ENCODE measurements at places on chromosomes 11 and 22.

GRCh38 chr22:31492151-31492550 is 2.5 kb upstream of the EIF4ENIF1 start:
- peaks cover 36% of the 10 kb centered on the region for H3K4me1 ChIP-seq
- DNase-seq = no peak
- H3K27ac ChIP-seq = no peak overlapping the region
- H3K4me3 ChIP-seq = no peak overlapping the region
- peaks cover 7% of the 10 kb centered on the region for H3K36me3 ChIP-seq

- DNase-seq = no peak
- H3K4me3 ChIP-seq = no peak overlapping the region
- H3K27ac ChIP-seq = no peak overlapping the region
- peaks cover 49% of the 10 kb centered on the region for H3K27me3 ChIP-seq
These were observed 664 bp upstream of the PRSS23 start for GRCh38 chr11:86799680-86800075.

DNA sequence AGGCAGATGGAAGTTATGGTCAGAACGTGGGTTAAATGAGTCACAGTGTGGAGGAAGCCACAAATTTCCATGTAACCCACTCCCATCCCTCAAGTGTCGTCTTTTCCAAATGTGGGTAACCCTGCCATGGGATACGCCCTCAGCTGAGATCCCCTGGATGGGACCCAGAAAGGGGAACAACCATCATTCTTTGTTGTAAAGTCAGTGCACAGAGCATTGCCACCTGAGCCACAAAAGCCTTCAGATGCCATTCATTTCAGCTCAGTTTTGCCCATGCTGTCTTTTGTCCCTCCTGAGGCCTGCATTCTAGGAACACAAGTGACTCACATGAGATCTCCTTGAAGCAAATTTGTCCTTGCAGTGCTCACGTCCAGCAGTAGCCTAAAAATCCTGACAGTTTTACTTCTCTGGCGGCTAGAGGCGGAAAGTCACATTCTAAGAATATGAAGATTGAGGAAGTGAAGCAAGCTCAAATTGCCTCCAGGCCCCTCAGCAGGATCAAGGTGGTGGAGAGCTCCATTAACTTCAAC is 30.6 kb downstream of the MMP13 start:
- DNase-seq = peak; percentile 12
- no peaks in the 10 kb centered on the region for H3K36me3 ChIP-seq
- H3K27ac ChIP-seq = no peak overlapping the region
- peaks cover 48% of the 10 kb centered on the region for H3K27me3 ChIP-seq

GRCh38 chr22:40240686-40241085 is 63.0 kb downstream of the TNRC6B start:
- H3K4me1 ChIP-seq = peaks cover 38% of the 10 kb centered on the region
- H3K27me3 ChIP-seq = no peaks in the 10 kb centered on the region
- H3K4me3 ChIP-seq = no peak overlapping the region

GRCh38 chr11:120750647-120751549 is 239.3 kb downstream of the GRIK4 start:
- H3K27ac ChIP-seq = no peak overlapping the region
- no peaks in the 10 kb centered on the region for H3K36me3 ChIP-seq
- no peaks in the 10 kb centered on the region for H3K27me3 ChIP-seq
- no peak overlapping the region for H3K4me3 ChIP-seq
- no peaks in the 10 kb centered on the region for H3K4me1 ChIP-seq

DNA sequence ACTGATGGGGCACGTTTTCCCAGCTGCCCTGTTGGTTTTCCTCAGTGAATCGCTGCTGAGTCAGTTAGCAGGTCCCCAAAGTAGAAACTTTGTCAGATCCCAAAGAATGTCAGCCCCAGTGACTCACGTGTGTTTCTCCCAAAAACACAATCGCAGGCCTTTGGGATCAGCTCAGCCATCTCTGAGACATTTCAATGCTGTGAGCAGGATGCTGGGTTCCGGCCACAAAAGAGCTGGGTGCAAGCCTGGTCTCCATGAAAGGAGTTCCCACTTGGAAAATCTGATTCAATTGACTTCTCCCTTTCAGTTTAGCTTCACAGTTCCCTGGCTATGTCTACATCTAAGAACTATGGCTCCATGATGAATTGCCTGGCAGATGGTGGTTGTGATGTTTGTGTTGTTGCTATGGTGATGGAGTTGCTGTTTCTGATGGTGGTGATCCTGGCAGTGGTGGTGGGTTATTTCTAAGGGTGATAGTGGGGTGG is 28.0 kb downstream of the MYEOV start:
- H3K27ac ChIP-seq = no peak overlapping the region
- no peaks in the 10 kb centered on the region for H3K36me3 ChIP-seq
- no peak overlapping the region for H3K4me3 ChIP-seq
- DNase-seq = no peak
- H3K4me1 ChIP-seq = peaks cover 3% of the 10 kb centered on the region
- H3K27me3 ChIP-seq = peaks cover 3% of the 10 kb centered on the region

DNA sequence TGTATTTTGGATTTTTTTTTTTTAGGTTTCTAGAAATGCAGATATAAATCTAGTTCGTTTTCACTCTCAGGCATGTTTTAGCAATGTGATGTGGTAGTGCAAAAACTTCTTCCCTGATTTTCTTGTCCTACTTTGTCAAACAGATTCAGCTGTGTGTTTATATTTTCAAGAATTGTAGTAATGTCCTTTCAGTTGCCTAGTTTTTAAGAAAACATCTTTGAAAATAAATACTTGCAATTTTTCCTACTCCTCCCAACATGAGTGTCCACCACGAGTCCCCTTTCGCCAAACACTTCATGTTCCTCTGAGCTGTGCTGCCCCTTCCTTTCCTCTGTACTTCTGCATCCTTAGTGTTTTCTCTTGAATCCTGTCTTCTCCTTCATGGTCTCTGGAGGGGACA is 686.9 kb downstream of the NTM start:
- no peak for DNase-seq
- H3K4me3 ChIP-seq = no peak overlapping the region
- H3K27ac ChIP-seq = peak overlapping the region; percentile 82
- no peaks in the 10 kb centered on the region for H3K36me3 ChIP-seq
- no peaks in the 10 kb centered on the region for H3K27me3 ChIP-seq

DNA sequence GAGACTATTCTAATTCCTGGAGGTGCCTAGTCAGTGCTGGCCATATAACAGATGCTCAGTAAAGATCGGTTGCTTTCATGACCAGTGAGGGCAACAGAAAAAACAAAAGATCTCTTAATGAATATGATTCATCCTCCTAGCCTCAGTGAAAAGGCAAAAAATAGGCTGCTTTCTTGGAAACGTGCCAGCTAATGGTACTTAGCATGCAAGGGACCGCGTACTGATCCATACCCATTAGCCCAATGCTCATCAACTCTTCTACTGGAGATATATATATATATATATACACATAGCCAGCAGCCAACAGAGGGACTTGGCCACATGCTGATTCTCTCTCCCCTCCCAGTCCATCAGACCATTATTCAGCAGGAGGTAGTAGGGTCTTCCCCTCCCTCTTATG is 320.4 kb downstream of the KIRREL3 start:
- no peak overlapping the region for H3K27ac ChIP-seq
- H3K27me3 ChIP-seq = no peaks in the 10 kb centered on the region
- H3K36me3 ChIP-seq = no peaks in the 10 kb centered on the region
- H3K4me3 ChIP-seq = no peak overlapping the region

DNA sequence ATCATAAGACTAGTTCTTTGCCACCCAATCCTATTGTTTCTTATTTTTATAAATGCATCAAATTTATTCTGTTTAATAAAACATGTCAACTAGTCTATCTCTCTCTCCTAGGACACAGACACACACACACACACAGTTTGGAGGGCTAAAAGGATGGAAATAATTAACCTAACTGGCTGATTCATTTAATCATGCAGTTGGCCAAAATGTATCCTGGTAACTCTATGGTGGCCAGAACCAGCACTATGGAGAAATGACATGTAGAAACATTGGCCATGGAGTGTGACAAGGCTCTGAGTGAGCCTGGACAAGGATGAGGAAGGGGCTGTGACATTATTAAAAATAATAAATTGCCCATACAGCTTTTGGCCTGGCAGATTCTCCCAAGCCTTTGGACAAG is 64.1 kb downstream of the CLPB start:
- H3K27me3 ChIP-seq = no peaks in the 10 kb centered on the region
- DNase-seq = no peak
- H3K4me3 ChIP-seq = no peak overlapping the region
- peaks cover 11% of the 10 kb centered on the region for H3K36me3 ChIP-seq
- H3K4me1 ChIP-seq = no peaks in the 10 kb centered on the region

- no peaks in the 10 kb centered on the region for H3K27me3 ChIP-seq
- H3K36me3 ChIP-seq = no peaks in the 10 kb centered on the region
- no peaks in the 10 kb centered on the region for H3K4me1 ChIP-seq
- no peak overlapping the region for H3K4me3 ChIP-seq
- H3K27ac ChIP-seq = no peak overlapping the region
- no peak for DNase-seq
These were observed 52.5 kb upstream of the VSTM5 start for GRCh38 chr11:93902921-93903320.

DNA sequence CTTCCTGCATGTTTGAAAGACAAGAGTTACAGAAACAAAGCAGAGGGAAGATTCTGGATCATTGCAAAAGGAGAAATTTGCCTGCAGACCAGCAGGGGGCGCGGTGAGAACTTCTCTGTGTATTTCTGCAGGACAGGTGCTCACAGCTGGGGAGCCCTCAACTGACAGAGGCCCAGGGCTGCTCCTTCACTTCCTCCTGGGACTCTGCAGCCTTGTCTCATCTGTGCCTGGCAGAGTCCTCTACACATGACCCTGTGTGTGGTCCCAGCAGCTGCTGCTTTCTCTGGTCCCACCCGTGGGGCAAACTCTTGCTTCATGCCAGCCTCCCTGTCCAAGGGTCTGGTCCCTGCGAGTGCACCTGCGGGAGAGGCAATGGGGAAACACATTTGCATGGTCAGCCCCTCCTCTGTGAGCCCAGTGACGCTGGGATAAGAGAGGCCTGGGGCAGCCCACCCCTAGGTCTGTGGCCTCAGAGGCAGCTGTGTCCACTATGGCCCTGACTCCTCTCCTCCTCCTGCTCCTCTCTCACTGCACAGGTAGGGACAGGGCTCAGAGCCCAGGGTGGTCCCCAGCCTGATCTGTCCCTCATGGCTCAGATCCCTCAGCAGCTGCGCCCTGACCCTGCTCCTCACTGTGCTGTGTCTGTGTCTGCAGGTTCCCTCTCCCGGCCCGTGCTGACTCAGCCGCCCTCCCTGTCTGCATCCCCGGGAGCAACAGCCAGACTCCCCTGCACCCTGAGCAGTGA is 43.2 kb upstream of the VPREB1 start:
- peaks cover 21% of the 10 kb centered on the region for H3K27me3 ChIP-seq
- H3K4me1 ChIP-seq = no peaks in the 10 kb centered on the region
- H3K27ac ChIP-seq = no peak overlapping the region
- DNase-seq = no peak
- H3K4me3 ChIP-seq = no peak overlapping the region

DNA sequence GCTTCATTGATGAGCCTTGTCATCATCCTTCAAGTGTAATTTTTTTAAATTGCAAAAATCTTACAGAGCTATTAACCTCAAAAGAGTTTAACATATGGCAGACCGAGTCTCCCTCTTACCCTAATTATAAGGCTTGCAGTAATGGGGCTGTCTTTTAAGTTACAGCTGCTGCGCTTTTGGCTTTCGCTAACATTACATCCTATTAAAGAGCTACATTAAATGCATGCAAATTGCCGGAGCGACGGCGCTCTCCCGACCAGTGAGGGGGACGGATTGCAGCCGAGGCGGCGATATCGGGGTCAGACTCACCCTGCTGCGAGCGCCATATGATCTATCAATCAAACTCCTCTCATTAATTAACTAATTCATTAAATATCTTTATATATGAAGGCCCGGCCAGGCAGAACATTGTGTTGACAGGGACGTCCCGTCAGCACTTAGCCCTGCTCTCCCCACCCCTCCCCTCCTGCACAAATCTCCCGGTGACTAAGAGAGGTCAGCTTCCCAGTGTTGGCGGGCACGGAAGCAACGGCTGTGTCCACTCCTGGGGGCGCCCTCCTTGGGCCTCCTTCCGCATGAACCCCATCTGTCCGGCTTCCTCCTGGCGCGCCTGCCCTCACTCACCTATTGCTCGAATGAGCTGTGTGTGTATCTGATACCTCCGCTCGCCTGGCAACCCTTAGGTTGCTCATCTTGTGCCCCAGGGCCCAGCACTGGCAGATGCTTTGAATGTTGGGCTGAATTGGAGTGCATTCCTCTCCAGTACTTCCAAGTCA is 156.0 kb upstream of the CADM1 start:
- no peak overlapping the region for H3K27ac ChIP-seq
- H3K36me3 ChIP-seq = no peaks in the 10 kb centered on the region
- peaks cover 47% of the 10 kb centered on the region for H3K27me3 ChIP-seq
- peaks cover 12% of the 10 kb centered on the region for H3K4me1 ChIP-seq

GRCh38 chr11:120912504-120912903 is 111.4 kb upstream of the TBCEL start:
- H3K27ac ChIP-seq = no peak overlapping the region
- no peak overlapping the region for H3K4me3 ChIP-seq
- H3K36me3 ChIP-seq = no peaks in the 10 kb centered on the region

DNA sequence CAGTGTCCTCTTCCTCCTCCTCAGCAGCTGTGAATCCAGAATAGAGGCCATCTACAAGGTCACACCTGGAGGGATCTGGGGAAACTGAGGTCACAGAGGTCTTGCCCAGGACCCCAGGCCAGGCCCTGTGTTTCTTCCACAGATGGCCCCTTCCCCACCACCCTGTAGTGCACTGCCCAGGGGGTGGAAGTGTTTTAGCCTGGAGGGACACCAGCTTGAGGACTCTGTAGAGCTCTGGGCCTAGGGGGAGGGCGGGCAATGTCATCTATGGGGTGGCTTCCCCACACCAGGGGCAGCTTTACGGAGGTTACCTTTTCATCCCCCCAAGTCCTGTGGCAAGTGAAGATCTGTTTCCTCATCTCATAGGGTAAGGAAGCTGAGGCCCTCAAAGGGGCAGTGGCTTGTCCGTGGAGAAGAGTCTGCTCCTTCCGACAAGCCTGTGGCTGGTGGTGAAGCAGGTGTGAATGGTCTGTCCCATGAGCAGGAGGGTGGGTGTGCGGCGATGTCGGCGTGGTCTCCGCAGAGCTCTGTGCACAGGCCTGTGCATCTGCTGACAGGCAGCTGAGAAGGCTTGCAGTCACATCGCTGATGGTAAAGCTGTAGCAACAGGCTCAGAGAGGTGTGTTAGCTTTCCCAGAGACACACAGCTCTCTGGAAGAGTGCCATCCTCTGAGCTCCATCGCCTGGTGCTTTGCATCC is 74.1 kb upstream of the WNT7B start:
- no peaks in the 10 kb centered on the region for H3K27me3 ChIP-seq

GRCh38 chr11:85127349-85127748 is 499.8 kb downstream of the DLG2 start:
- no peaks in the 10 kb centered on the region for H3K27me3 ChIP-seq
- H3K27ac ChIP-seq = no peak overlapping the region
- no peaks in the 10 kb centered on the region for H3K36me3 ChIP-seq
- no peak overlapping the region for H3K4me3 ChIP-seq

- no peak overlapping the region for H3K27ac ChIP-seq
- no peaks in the 10 kb centered on the region for H3K27me3 ChIP-seq
These were observed 7.6 kb downstream of the VSIG10L2 start for GRCh38 chr11:125953401-125953935.

DNA sequence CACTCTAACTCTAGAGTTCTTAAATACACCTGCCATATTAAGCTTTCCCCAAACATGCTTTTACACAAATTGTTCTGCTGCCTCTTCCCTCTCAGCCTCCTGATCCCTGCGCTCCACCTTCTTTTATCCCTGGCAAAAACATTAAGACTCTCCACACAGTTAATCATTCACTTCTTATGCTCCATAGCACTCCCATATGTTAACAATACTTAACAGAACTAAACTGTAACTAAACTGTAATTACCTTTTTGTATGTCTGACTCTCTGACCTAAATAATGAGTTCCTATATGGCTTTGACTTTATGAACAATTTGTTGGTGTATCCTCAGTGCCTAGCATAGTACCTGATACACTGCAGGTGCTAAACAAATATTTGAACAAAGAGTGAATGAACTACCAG is 71.8 kb downstream of the BTBD10 start:
- H3K4me3 ChIP-seq = no peak overlapping the region
- no peaks in the 10 kb centered on the region for H3K27me3 ChIP-seq
- H3K36me3 ChIP-seq = peaks cover 58% of the 10 kb centered on the region
- DNase-seq = no peak

Data from CD14-positive monocyte (primary cell).